HCEC 1CT (cell line): ENCODE measurements at places on chromosomes 6 and 20.

DNA sequence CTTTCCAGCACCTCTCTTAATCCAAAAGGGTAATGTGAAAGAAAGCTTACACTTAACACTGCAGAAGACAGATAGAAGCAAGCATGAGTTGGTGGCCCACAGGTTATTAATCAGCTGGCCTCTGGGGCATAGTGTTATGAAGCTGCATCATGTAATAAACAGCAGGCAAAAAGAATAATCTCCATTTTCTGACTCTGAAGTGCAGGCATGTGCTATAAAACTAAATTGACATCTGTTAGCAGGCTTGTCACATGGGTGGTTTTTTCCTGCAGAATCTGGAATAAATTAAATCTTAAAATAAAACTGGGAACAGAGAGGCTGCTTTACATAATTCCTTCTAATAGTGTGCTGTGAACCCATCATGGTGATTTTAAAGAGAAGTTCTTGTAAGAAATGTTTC, 73.3 kb downstream of the METTL24 start:
- no peak for DNase-seq

DNA sequence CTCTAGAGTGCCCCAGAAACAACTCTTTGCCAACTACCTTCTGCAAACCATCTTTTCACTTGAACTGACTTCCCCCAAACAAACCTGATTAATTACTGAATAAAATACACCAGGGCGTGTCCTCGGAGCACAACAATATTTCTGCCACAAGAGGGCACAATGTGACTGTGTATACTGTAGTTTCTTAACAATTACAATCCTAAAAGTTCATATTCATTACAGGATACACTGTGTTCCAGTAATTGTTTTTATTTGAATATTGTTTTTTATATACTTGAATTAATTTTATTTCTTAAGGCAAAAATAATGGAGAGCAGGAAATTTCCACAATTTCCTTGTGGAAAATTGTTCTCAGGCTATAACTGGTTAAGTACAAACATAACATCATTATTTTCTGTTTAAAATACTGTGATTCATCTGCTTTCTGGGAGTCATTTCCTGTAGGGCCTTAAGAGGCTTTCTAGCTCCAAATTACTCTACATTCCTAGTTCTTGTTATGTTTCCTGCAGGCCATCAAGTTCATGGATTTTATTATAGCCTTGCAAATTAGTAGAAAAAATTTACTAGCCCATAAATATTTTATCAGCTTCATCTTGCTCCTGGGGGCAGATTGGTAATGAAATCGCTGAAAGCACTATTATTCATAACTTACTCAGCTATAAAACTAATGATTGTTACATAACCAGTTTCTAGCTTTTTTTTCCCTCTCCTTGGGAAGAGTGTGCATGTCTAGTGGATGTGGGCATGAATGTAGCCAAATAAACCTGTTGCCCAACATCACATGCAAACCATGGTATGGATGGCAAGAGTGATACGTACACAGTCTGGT, 51.9 kb upstream of the SLC22A16 start:
- peak; percentile 95 for DNase-seq

- DNase-seq, result no peak
Observed at GRCh38 chr6:140202964-140203515, 828.6 kb upstream of the CITED2 start.

DNA sequence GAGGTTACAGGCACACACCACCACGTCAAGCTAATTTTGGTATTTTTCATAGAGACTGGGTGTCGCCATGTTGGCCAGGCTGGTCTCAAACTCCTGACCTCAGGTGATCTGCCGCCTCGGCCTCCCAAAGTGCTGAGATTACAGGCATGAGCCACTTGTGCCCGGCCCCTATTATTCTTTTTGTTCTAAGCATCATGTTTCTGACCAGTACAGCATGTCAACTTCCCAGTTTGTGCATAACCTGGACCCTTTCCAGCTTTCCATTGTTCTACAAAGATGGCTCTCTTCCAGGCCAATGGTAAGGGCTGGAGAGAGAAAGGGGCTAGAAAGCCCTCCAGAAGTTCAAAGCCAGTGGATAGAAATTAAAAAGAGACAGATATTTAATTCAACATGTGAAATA, 91.3 kb upstream of the TNFAIP3 start:
- DNase-seq, result no peak

DNA sequence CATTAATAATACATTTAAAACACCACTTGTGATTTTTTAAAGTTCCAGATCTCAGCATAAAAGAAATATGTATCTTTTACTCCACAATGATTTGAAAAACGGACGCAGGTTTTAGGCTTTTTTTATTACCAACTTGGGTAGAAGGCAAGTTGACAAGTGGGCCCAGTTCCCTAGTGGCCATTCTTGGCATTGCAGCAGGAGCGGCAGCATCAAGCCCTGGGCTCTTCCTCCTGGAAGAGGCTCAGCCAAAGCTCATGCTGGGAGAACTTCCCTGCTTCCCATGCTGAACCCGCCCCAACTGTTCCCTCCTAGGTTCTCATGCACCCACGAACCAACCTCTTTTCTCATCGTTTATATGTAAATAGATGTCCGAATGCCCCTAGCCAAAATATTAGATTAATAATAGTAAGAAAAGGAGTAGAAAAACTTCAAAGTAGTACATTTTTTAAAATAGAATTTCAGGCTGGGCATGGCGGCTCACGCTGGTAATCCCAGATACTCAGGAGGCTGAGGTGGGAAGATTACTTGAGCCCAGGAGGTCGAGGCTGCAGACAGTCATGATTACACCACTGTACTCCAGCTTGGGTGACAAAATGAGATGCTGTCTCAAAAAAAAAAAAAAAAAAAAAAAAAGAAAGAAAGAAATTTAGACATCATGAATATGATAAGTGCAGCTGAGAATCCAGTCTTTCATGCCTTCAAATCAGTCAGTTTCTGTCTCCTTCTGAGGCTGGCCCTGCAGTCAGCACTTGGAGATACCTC, 18.2 kb upstream of the MYB start:
- peak; percentile 36 for DNase-seq

DNA sequence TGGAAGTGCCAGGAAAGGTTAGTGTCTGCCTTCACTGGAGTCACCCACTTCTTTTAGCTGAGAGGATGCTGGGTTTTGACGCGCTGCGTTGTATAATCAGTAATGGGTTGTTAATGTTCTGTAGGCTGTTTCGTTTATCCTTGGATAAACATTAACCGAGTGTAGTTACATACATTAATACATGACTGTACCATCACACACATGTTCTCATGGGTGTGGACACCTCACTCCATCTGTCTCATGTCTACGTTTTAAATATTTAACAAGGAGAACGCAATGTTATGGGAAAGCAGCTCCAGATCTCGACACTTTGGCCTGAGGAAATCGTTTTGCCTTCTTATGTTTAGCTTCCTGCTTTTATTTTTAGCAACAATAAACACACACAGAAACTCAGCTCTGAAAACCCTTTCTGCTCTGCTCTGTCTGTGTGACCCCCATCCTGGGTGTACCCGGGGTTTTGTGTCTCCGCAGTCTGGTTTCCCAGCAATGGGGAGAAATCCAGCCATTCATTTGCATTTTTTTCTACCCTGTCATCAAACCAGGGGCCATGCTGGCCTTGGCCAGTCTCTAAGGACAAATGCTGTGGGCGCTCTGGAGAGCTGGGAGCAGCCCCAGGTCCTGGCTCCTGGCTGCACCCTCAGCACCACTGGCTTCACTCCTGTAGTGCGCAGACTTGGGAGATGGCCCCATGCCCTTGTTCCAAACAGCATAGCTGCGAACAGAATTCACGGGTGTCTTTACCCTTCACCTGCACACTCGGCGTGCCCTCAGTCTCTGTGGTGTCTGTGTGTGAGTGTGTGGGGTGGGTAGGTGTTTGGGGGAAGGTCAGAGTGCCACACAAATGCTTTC, 110.8 kb downstream of the ERMARD start:
- no peak for DNase-seq

GRCh38 chr6:156977527-156978291, 200.5 kb downstream of the ARID1B start:
- peak; percentile 61 for DNase-seq

DNA sequence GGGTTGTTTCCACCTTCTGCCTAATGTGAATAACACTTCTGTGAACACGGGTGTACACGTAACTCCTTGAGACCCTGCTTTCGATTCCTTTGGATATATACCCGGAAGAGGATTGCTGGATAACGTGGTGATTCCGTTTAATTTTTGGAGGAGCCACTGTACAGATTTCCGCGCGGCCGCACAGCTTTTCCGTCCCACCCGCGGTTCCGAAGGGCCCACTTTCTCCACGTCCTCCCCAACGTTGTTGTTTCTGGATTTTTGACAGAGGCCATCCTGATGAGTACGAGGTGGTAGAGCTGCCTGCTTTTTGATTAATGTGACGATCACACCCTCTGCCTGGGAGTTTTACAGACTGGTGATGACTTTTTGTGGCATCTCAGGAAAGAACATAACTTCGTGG, 114.0 kb downstream of the MYLK4 start:
- no peak for DNase-seq

DNA sequence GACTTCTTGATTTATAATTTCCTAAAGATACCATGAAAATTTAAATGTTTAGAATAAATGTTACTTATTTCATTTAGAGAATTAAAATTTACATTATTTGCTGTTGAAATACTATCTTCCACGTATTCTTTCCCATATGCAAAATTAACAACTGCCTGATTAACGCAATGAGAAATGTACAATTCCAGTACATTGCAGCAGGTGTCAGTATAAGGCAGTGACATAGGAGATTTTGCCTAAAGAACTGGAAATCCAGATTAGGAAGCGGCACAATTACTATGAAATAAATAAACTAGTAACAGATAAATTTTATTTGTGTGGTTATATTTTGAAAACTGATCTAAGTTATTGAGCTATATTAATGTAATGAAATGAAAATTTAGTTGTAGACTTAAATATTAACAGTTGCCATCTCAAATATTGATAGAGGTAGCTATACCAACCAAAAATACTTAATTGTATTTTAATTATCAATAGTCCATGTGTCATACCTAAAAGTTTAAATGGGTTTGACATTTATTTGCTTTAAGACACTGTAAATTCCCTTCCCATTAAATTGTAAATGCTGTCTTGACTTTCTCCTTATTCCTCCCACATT, 300.2 kb downstream of the UTRN start:
- DNase-seq, result peak; percentile 48

DNA sequence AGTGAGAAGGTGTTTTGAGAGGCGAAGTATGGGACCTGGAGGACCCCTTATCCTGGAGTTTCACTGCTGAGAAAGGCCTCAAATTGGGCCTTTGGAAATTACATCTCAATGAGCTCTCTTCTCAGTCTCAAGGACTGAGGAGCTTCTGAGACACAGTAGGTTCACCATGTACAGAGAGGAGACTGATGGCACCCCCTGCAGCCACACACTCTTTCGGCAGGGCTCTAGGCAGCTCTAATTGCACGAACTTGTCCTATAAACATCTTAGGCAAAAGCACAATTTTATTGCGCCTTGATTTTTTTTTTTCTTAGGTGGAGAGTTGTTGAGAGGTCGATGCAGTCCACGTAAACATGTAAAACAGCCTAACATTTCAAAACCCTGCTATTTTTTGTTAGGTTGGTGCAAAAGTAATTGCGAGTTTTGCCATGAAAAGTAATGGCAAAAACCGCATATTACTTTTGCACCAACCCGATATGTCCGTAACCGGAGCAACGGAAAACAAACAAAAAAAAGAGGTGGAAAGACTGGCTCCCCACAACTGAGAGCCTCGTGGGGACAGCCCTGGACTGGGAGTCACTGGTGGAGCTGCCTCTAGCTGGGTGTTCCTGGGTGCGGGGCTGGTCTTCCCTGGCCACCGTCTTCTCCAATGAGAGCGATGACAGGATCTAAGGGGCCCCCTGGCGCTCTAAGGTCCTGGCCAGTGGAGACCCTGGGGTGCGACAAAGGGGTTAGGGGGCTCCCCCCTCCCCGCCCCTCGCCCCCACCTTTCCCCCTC, 84.0 kb upstream of the EYA2 start:
- DNase-seq, result no peak
